Activated CD4-positive, CD25-positive, alpha-beta regulatory T cell (primary cell): ENCODE measurements at places on chromosomes 2 and 18.

DNA sequence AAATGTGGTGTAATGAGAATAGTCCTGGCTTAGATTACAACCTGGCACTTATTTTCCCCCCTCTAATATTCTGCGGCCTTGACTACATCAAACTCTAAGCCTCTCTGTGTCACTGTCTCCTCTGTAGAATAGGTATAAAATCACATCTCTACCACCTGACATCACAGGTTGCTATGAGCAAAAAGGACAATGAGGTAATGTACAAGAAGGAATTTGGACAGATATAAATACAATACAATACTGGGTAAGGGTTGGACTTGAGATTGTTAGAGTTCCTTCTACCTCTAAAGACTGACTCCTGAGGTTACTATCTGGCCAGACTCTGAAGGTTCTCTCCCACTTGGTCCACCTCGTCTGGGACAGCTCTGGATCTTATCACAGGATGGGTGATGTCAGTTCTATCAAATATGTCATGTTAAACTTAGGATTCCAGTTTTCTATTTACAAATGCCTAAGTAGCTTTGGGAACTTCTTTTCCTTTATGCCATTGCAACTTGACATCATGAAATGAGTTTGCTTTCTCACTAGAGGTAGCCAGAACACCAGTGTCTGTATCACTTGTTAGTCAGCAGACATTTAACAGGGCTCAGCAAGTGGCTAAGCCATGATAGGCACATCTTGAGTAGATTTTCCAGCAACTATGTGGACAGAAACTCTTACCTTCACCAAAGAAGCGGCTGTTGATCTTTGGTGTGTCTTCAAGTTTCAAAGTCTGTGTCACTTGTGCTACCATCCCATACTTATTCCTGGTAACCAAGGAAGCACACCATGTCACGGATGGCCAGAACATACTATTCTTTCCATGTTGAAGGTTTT, 9.5 kb downstream of the APOB start:
- no peak for DNase-seq

DNA sequence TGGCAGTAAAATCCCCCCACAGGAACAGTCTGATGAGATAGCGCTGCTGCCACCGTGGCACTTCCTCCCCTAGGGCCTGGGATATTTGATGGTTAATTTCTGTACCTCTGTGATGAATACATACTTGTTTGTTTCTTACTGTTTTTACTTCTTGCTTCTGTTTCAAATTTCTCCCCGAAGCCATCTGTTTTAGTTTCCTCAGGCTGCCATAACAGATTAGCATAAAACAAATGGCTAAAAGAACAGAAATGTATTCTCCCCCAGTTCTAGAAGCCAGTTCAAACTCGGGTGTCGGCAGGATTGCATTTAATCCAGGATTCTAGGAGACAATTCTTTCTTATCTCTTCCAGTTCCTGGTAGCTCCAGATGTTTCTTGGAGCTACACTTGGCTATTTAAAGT, 435.9 kb downstream of the DSEL start:
- no peak for DNase-seq

- no peak for DNase-seq
Measured at GRCh38 chr2:32780961-32781360, 153.1 kb downstream of the TTC27 start.

- DNase-seq = no peak
Measured at GRCh38 chr2:142914507-142915313, 37.2 kb downstream of the KYNU start.

- DNase-seq = no peak
Measured at GRCh38 chr2:159010963-159011362, 42.5 kb downstream of the TANC1 start.

- no peak for DNase-seq
Measured at GRCh38 chr2:120982598-120982997, 246.9 kb downstream of the GLI2 start.

GRCh38 chr18:35710581-35710980, 129.0 kb downstream of the GALNT1 start:
- no peak for DNase-seq

GRCh38 chr2:102803041-102803896, 41.4 kb downstream of the TMEM182 start:
- no peak for DNase-seq

DNA sequence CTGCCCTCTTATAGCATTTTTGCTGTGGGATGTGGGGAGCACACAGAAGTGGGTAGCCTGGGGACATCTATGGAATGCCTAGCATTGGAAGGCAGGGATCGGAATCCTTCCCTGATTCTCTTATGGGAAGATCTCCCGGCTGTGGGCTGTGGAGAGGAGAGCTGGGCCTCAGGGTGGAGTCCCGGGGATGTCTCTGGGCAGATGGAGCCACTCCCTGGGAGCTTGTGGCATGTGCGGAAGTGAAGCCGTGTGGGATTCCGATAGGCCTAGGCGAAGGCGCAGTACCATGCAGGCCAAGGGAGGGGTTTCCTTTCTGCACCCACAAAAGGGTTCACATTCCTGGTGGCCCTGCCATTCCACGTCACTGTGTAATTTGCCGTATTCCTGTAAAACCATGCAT, 87.9 kb downstream of the GLI2 start:
- no peak for DNase-seq

GRCh38 chr2:170314744-170315447, 136.9 kb downstream of the MYO3B start:
- no peak for DNase-seq

GRCh38 chr2:167264380-167264779, 376.1 kb downstream of the XIRP2 start:
- DNase-seq = no peak

- no peak for DNase-seq
Measured at GRCh38 chr2:173511942-173512341, 157.3 kb downstream of the CDCA7 start.

DNA sequence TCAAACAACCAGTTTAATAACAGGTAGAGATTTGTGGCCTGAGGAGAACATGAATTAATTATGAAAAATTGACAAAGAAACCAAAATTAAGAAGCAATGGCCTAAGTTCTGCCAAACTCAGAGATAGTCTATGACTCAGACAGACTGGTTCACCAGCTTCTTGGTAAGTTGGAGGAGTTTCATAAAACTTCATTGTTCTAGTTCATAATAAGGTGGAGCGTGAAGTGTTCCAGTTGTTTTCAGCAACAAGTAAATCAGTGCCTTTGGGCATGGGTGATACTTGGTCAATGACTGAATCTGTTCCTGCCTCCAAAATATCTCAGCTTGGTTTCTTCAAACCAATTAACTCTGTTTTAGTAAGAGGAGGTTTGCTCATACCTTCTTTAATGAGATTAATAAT, 40.0 kb downstream of the SLC40A1 start:
- DNase-seq = no peak

- DNase-seq = no peak
Measured at GRCh38 chr2:239671916-239672849, 271.4 kb upstream of the HDAC4 start.

DNA sequence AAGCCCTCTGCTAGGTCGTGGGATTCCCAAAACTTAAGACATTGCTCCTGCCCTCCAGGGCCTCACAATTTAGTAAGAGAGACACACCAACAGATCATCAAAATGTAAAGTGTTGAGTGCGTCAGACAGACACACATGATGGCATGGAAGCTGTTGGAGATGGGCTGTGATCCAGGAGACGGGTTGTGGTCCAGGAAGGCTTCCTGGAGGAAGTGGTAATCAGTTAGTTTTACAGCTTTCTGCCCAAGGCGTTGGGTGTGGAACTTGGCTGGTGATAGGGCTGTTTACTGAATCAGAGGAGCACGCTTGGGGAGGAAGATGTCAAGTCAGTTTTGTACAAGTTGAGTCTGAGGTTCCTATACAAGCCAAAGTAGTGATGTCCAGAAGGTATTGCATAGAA, 24.0 kb upstream of the GLI2 start:
- DNase-seq = no peak

DNA sequence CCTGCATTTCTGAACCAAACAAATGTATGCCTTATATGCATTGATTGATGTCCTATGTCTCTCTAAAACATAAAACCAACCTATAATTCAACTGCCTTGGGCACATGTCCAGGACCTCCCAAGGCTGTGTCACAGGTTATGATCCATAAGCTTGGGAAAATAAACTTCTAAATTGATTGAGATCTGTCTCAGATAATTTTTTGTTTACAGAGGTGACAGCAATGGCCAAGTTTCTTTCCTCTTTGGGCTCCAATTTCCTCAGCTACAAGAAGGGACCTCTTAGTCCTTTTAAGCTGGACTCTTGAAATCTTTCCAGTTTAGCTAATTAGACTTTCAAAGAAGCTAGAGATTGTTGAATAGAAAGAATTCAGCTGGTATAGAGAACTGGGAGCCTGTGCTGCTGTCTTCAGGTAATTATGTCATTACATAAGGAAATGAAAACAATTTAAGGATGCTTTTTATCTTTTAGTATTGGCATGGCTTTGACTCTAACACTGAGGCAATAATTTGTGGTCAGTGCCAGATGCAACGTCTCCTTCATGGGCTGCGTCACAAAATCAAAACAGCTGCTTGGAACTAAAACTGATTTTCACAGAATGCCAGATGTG, 412.1 kb upstream of the TRIB2 start:
- no peak for DNase-seq

DNA sequence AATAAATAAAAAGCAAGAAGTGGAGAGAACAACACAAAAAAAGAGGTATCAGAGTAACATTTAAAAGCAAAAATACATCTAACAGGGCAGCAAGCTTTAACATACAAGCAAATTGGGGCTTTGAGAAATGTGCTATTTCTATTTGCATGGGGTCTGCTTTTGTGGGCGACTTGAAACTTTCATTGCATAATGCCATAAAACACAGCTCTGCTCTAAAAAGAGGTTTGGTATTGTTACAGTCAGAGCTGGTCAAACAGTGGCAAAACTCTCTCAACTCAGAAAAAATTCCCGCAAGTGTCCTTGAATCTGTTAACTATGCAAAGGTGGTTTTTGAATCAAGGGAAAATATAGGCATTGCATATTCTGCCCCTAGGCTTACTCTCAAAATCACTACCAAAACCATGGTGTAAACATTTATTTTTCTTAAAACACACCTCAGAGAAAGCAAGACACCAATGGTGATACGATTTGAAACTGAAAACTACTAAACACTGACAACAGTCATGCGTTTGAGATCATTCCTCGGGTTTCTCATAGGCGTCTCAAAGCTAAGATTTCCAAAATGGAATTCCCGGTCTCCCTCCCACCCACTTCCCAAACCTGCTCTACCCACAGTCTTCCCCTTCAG, 45.5 kb downstream of the RNF152 start:
- DNase-seq = no peak

DNA sequence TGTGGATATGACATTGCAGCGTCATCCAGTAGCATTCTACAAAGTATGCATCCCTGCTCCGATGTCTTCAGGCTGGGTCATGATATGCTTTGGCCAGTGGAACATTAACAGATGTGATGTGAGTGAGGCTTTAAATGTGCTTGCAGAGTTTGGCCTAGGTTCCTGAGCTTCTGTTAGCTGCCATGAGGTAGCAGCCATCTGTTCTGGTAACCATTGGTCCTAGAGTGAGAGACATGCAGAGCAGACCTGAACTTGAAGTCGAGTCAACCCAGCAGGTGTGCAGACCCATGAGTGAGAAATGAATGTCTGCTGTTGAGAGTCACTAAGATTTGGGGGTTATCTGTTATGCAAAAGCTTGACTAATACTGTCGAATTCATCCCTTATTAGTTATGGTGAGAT, 73.8 kb upstream of the NABP1 start:
- no peak for DNase-seq

- DNase-seq = no peak
Measured at GRCh38 chr2:207694811-207695281, 16.6 kb upstream of the CCNYL1 start.

DNA sequence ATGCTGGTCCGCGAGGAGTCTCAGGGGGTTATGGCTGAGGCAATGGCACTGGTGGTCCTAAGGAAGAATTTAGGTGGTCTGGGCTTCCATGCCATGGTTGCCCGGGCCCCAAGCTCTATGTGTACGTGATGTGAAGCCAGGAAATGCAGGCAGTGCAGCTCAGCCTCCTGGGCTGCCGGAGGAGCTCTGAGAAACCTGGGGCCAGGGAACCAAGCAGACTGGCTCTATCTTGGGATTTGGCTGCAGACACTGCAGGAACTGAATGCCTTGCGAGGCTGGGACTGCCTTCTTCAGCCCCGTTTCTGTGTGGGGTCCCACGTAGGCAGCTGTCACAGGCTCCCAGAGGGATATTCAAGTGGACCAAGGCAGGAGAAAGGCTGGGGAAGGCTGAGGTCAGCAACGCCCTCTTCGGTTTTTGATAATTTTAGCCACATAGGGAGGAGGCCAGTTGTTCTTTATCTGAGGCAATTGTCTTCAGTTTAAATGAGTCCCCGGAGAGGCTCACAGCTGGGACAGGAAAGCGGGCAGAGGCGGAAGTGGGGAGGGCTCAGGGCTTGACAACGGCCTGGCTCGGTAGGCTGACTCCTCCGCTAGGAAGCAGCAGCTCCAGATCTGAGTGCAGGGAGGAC, 77.7 kb downstream of the RHOB start:
- no peak for DNase-seq

- no peak for DNase-seq
Measured at GRCh38 chr2:239826786-239827522, 198.2 kb downstream of the NDUFA10 start.

GRCh38 chr18:36015629-36016028, 43.1 kb downstream of the RMP24 start:
- DNase-seq = no peak

DNA sequence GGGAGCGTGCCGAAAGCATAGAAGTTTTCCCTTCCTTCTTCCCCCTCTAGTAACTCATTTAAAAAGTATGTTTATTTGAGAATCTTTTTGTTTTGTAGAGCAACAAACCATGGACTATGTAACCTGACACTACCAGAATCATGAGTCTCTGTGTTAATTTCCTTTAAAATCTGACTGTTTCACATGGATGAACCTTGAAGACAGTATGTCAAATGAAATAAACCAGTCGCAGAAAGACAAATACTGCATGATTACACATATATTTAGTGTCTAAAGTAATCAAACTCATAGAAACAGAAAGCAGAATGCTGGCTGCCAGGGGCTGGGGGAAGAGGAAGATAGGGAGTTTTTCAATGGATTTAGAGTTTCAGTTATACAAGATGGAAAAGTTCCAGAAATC, 32.3 kb downstream of the PTPN2 start:
- no peak for DNase-seq

DNA sequence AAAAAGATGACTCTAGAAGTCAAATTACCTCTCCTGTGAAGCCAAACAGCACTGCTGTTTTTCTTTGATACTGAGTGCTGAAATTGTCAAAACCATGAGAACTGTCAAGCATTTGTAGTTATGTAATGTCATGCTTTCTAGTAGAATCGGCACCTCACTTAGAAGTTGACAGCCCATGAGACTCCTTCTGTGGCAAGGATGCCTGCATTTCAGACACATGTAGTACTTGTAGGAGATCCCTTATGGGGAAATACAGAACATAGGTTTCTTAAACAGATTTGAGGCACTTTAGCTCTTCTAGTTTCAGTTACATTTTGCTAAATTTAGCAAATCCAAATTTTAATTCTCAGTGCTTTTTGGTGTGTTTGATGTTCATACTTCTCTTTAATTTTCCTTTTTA, 15.7 kb downstream of the ZNF407 start:
- DNase-seq = no peak

GRCh38 chr2:59413751-59414570, 1139.5 kb downstream of the BCL11A start:
- DNase-seq = no peak
